ENCODE measurements at places on chromosomes 1 and 21.

DNA sequence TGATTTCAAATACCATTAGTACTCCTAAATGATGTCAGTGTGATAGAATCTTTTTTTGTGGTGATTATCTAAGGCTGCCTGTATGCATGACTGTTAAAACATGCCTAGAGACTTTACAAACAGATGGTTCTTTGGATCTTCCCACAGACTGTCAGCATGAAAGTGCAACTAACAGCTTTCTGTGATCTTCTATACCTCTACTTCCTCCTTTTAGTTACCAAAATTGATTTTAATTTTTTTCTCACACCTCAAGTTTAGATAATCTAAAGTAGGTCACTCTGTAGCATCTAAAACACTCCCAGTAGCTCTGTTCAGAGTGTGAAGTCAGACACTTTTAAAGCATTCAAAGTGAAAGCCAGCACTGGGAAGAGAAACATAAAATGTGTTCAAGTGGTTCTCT lies 534.5 kb downstream of the PTPRC start:
- no peak for ATAC-seq

DNA sequence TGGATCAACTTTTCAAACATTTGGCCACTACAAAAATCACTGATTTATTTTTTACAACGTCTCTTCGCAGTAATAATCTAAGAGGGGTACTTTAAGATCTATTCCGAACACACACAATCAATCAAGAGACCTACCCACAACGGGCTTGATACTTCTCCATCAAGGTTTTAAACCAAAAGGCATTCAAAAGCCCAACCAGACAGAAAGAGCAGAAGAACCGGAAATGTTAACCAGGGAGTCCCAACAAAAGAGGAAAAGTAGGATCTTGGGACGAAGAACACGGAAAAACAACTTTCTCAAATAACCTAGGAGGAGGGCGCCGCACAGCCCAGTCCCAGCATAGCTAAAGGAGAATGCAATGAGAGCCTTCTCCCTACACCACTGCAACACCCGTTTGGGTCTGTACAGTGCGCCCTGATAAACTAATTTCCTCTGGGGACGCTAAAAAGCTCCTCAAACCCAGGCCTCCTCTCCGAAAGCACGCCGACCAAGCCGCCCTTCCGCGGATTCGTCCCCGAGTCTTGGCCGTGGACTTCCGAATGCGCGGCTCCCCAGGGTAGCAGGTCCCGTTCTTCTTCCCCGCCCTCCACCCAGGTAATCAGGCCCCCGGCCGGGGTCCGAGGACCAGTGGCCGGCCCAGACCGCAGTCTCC lies 623 bp downstream of the RPL22 start:
- ATAC-seq = no peak

- ATAC-seq = no peak
Observed at GRCh38 chr1:160548183-160548582, 25.1 kb upstream of the SLAMF6 start.

GRCh38 chr1:180521474-180522212 lies 19.3 kb upstream of the ACBD6 start:
- no peak for ATAC-seq

- ATAC-seq = peak; percentile 41
Observed at GRCh38 chr1:24119859-24120756, 8.2 kb upstream of the MYOM3 start.

GRCh38 chr1:109784551-109785252 lies 21.0 kb upstream of the EPS8L3 start:
- no peak for ATAC-seq

DNA sequence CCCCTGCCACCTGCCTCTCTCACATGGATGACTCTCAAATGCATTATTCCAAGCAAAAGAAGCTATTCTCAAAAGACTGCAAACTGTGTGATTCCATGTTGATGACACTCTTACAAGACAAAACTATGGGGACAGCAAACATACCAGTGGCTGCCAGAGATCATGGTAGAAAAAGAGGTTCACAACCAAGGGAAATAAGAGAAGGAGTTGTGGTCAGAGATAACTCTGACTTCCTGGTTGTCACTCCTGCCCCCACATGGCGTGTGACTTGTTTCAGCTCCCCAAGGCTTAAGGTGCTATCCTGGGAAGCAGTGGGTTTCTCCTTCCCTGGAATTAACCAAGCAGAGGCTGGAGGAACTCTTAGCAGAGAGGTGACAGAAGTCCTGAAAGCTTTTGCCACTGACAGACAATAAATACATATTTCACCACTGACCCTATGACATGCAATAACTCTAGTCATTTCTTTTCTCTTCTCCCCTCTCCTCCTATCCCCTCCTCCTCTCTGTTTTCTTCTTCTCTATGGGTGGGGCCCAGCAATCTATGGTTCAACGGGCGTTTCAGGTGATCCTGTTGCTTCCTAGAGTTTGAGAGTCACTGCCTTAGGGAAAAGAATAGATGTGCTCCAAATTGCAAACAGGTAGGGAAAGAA lies 185.1 kb downstream of the FCRL5 start:
- ATAC-seq = no peak

DNA sequence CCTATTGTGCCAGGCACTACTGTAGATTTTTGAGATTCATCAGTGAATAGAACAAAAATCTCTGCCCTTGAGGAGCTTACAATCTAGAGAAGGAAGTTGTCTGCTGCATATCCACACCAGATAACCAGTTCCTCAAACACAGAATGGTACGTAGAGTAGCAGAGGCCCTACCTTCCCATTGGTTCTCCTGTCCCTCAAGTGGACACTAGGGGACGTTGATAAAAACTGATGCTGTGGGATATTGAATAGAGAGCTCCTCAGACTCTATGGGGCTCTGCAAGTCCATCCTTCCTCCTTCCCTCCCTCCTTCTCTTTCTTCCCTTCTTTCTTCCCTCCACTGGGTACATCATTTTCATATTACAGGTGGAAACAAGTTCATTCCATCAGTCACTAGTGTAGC lies 371.3 kb downstream of the PBX1 start:
- no peak for ATAC-seq

- ATAC-seq = no peak
Observed at GRCh38 chr1:84797603-84798002, 95.4 kb downstream of the LPAR3 start.

- ATAC-seq = no peak
Observed at GRCh38 chr1:167630568-167631385, 745 bp downstream of the RCSD1 start.

- no peak for ATAC-seq
Observed at GRCh38 chr1:151005729-151006319, 878 bp downstream of the MINDY1 start.

GRCh38 chr1:186291271-186291670 lies 83.8 kb downstream of the TPR start:
- no peak for ATAC-seq
